Fibroblast of pulmonary artery (primary cell): ENCODE measurements at places on chromosomes 1 and 21.

DNA sequence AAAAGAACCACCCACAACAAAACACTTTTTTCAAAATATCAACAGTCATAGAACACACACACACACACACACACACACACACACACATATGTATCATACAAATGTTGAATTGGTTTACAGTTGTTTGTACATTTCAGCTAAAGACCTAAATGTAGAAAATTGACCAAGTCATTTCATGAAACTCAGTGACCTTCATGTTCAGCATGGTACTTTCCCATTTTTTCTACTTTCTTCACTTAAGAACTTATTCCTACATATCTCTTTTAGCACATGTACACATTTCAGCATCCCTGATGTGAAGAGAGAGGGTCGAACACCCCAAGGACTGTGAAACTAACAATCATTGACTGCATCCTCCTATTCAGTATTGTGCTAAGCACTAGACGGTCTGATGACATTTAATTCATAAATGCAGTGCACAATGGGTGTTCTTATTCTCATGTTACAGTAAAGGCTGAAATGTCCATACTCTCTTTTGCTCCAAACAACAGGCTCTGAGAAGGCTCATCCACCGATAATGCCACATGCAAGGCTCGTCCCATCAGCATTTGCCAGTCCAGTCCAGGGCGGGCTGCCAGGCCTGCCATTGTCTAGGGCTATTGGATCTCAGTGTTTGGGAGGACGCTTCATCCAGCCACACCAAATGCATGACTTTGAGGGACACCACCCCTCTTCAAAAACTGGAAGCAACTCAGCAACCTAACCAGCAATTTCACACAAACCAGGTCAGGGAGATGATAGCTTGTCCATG lies 150.1 kb upstream of the RUNX1 start:
- DNase-seq, result no peak

GRCh38 chr1:158227904-158228623 lies 26.2 kb upstream of the CD1A start:
- DNase-seq, result no peak

- no peak for DNase-seq
These were observed 36.1 kb downstream of the LRIF1 start for GRCh38 chr1:110927484-110928075.

GRCh38 chr1:164456272-164456671 lies 102.7 kb upstream of the PBX1 start:
- no peak for DNase-seq

GRCh38 chr1:153970346-153970745 lies 2.6 kb downstream of the CREB3L4 start:
- no peak for DNase-seq

- no peak for DNase-seq
These were observed 39.8 kb upstream of the C1orf105 start for GRCh38 chr1:172380441-172381244.

DNA sequence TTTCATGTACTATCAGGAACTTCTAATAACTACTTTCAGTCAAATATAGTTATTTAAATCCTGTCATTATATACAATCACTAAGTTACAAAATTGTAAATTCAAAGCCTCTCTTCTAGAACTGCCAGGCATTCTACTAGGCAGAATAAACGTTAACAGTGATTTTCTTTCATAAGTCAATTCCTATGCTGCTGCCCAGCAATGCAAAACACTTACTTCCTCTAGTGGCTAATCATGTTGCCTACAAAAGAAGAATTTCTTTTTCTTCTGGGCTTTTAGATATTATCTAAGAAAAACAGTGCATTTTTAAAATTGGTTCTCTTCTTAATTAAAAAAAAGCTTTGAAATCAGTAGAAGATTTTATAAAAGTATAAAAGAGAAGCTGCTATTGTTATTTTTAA lies 509.8 kb upstream of the ADAMTS5 start:
- DNase-seq, result peak; percentile 65

- DNase-seq, result no peak
These were observed 83.2 kb downstream of the TRIM11 start for GRCh38 chr1:228323401-228323800.

- DNase-seq, result no peak
These were observed 7.9 kb downstream of the RPL11 start for GRCh38 chr1:23699280-23700179.

DNA sequence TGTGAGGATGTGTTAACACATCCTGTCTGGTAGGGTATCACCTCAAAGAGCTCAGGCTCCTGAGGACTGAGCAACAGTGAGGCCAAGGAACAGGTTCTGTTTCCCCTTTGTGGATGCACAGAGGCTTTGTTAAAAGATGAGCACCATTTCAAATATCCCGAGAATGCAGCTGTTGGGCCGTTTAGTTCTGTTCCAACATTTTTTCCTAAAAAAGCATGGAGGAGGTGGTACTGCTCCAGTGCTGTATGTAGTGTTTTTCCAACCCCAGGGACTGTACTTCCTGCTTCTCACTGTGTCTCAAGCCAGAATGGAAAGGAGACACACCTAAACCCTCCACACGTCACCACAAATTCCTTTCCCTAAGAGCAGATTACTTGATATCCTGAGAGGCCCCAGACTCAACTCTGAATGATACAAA lies 53.8 kb upstream of the BCL10 start:
- peak; percentile 95 for DNase-seq

DNA sequence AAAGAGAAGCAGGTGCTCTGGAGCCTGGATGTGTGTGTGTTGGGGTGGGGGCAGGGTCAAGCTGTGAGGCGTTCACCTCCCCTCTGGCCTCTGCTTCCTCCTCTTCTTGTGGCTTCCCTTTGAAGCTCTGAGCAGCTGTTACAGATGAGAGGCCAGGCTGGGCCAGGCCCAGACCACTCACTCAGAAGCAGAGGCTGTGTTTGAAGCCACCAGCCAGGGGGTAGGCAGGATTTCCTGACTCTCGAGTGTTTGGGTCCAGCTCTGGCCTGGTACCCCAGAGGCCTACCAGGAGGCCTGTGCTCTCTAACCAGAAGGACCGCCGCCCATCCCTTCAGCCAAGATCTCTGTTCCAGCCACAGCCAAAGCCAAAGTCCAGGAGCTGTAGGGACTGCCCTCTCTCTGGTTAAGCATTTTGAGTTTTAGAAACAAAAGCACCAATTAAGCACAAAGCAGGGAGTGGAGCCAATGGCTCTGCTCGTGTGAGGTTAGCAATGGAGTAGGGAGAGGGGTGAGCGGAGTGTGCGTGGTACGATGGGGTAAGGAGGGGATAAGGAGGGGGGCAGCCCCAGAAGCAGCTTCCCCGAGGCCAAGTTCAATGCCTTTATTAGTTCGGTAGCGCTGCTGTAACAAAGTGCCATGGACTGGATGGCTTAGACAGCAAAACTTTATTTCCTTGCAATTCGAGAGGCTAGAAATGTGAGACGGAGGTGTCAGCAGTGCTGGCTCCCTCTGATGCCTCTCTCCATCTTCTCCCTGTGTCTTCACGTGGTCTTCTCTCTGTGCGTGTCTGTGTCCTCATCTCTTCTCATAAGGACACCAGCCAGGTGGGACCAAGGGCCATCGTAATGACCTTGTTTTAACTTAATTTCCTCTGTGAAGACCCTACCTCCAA lies 20.5 kb downstream of the RCSD1 start:
- DNase-seq, result no peak

DNA sequence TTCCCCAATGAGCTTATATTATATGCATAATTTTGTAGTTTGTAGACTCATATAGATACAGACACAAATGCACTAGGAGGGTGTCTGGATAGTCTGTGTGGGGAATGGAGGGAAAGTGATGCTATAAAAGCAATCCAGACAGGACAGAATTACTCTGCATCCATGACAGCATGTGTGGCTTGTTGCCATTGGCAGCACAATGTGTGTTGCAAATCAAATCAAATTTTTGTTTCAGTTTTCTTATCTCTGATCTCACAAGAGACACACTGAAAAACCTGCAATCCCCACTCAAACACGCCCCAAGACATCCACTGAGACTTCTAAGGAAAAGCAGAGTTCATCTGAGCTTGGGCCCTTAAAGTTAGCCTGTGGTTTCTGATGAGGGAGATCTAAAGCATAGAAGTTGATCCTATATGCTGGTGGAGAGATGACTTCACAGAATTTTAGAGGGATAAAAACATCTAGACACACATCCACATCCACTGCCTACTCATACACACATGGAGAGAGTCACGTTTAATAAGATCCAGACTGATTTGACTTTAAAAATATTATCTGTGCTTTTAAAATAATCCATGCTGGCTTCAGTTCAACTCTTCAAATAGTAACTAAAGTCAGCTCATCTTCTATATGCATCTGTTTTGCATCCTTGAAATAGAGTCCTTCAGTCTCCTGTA lies 313.0 kb upstream of the PLXNA2 start:
- DNase-seq, result no peak

- peak; percentile 81 for DNase-seq
These were observed 147.6 kb upstream of the CAMK1G start for GRCh38 chr1:209435654-209436566.
